Cardiac muscle cell (in vitro differentiated cells and primary cell): ENCODE measurements at places on chromosomes 6 and 20.

DNA sequence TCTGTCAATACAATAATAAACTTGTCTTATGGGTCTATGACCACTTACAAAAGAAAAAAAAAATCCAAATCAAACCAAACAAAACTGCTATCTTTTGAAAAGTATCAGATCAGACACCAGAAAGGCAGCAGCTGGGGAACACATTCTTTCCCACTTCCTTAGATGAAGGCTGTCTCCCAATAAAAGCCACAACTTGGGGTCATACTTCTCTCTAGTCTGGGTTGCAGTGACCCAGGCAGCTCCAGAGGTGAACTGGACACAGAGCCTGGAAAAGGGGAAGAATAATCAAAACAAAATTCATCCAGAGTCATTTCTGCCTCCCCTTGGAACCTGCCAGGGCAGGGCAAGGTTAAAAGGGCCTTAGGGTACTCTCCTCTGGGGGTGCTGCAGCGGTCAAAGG, 19.1 kb downstream of the ATXN1 start:
- no peak for DNase-seq

DNA sequence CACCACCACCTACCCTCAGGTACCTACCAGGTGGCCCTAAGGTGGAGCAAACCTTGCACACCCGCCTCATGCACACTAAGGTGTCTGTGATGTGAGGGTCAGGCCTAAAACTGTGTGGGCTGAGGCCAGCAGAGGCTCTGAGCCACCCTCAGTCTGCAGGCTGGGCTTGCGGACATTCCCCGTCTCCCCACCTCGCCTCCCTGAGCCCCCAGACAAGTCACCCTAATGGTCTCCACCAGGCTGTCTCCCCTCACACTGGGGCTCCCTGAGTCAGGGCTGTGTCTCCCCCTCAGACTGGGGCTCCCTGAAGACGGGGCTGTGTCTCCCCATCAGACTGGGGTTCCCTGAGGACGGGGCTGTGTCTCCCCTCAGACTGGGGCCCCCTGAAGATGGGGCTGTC, 12.5 kb downstream of the PRPH2 start:
- DNase-seq = no peak

GRCh38 chr20:51622004-51622874, 79.7 kb upstream of the NFATC2 start:
- DNase-seq = no peak

GRCh38 chr20:63091901-63092659, 85.3 kb upstream of the BHLHE23 start:
- DNase-seq = no peak

DNA sequence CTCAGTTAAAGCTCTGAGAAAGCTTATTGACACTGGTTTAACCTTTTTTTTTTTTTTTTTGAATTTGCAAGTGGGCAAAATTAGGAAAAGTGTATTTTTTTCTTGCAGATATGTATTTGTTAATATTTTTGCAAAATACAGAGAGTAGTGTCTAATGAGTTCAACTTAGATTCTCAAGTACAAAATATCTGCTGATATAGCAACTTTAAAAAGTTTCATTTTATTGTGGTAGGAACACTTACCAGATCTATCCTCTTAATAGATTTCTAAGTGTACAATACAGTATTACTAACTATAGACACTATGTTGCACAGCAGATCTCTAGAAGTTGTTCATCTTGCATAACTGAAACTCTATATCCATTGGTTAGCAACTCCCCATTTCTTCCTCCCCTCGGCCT, 30.9 kb upstream of the HDDC2 start:
- no peak for DNase-seq

- no peak for DNase-seq
Observed at GRCh38 chr6:24391208-24391607, 11.5 kb upstream of the MRS2 start.

GRCh38 chr6:36615018-36615761, 21.0 kb downstream of the SRSF3 start:
- peak; percentile 82 for DNase-seq

DNA sequence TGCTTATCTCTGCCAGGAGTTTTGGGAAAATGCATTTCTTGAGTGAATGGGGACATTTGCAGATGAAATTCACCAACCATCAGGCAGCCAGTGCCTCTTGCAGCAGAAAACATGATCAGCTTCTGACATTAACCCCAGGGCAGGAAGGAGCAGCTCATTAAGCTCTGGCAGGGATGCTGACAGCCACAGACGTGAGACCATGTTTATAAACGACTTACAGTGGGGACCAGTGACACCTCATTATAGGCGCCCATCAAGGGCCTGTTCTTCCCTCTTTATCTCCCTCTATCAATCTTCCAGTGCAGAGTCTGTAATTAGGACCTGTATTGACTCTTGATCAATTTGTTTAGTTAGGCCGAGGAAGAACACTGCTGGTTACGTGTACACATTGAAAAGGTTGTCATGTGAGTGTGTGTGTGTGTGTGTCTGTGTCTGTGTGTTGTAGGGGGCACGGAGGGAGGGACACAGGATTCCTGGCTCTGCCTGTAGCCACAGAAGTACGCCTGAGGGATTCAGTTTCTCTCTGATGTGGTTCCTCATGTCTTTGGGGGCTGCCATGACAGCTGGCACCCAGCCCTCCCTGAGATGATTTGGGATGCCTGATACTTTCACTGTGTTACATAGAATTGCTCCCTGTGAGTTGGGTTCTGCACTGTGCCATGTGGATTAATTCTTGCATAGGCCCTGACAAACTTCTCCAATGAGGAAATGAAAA, 428.4 kb upstream of the CHD6 start:
- DNase-seq = no peak

DNA sequence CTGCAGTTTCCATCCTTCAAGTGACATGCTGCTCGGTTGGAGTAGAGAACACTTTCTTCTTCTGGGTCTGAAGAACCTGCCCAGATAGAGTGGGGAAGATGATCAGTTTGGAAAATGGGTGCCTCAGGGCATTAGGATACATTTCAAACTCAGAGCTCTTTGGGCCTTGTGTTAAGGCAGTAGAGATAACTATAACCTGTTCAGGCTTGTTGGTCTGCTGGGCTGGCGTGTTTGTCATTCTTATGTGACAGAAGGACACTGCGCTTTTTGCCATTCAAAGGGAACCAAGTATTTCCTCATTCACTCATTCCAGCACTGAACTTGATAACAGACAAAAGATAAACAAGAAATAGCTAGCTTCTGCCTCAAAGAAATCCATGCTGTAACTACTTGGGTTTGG, 3.8 kb downstream of the TOMM34 start:
- no peak for DNase-seq

DNA sequence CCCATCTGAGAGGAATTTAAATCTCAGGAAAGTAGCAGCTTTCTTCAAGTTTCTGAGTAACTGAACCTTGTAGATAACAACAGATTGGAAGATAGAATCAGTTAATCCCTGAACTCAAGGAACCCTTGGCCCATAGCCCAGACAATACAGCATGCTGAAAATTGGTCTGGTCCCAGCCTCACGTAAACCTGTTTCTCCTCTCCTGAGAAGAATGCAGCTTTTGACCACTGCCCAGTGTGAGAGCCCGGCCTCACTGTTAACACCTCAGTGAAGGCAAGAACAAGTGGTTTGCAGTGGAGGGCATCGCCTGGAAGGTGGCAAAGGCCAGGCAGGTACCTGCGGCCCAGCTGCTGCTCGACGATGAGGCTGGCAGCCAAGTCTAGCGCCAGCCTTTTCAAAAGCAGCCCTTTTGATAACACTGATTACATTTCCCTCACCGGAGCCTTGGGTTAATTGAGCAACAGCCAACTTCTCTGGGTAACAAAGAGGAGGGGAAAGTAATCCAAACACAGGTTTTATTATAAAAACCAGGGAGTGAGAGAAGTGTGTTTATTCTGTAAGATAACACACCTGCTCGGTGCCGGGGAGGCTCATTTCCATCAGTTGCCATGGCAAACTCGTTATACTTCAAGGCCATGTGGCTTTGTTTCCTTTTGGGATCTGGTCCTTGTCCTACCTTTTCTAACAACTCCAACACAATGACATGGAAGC, 54.0 kb downstream of the TRAF3IP2 start:
- DNase-seq = peak; percentile 44

DNA sequence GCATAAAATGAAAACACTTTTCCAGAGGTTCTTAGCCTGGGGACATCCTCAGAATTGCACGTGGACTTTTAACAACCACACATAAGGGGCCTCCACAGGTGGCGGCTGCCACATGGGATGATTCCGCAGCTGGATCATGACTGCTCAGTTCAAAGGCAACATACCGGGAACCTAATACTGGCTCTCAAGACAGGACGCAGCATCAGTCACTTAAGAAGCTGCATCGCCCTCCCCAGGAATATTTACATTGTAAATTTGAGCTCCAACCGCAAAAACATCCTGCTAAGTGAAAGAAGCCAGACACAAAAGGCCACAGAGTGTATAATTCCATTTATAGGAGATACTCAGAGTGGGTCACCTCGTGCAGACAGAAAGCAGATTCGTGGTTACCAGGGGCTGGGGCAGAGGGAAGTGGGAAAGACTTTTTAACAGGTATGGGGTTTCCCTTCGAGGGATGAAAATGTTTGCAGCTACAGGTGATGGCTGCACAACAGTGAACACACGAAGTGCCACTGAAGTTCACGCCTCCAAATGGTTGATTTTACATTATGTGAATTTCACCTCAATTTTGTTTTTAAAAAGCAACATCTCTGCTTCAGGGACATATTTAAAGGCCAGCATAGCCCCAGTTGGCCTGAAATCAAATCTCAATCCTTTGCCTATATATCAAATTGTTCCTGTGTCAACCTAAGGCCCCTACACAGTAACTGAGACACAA, 141.5 kb downstream of the BMP7 start:
- DNase-seq = no peak

GRCh38 chr6:446418-447366, 55.1 kb downstream of the IRF4 start:
- DNase-seq = no peak

- DNase-seq = peak; percentile 77
Observed at GRCh38 chr6:79810185-79810705, 137.1 kb downstream of the ELOVL4 start.

DNA sequence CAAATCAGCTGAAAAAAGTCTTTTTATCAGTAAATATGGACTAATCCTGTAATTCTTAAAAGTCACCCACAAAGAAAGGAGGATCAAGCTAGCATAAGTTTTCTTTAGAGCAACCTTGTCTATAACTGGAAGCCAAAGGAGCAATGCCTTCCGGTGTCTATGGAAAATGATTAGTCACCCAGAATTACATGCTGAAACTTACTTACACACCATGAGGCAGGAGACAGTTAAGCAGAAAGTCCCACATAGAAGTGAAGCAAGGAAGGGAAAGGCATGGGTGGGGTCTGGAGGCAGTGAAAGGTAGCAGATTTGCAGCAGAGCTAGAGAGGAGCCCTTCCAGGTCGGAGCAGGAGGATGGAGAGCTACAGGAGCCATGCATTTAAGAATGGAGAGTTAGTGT, 153.7 kb upstream of the RIPOR2 start:
- DNase-seq = no peak

GRCh38 chr6:166803471-166803870, 152.9 kb downstream of the RNASET2 start:
- DNase-seq = no peak

- DNase-seq = no peak
Observed at GRCh38 chr20:39376788-39377187, 414.6 kb downstream of the DHX35 start.

- no peak for DNase-seq
Observed at GRCh38 chr20:60586269-60587050, 628.2 kb downstream of the CDH26 start.

- no peak for DNase-seq
Observed at GRCh38 chr6:87724983-87725811, 23.2 kb upstream of the AKIRIN2 start.

DNA sequence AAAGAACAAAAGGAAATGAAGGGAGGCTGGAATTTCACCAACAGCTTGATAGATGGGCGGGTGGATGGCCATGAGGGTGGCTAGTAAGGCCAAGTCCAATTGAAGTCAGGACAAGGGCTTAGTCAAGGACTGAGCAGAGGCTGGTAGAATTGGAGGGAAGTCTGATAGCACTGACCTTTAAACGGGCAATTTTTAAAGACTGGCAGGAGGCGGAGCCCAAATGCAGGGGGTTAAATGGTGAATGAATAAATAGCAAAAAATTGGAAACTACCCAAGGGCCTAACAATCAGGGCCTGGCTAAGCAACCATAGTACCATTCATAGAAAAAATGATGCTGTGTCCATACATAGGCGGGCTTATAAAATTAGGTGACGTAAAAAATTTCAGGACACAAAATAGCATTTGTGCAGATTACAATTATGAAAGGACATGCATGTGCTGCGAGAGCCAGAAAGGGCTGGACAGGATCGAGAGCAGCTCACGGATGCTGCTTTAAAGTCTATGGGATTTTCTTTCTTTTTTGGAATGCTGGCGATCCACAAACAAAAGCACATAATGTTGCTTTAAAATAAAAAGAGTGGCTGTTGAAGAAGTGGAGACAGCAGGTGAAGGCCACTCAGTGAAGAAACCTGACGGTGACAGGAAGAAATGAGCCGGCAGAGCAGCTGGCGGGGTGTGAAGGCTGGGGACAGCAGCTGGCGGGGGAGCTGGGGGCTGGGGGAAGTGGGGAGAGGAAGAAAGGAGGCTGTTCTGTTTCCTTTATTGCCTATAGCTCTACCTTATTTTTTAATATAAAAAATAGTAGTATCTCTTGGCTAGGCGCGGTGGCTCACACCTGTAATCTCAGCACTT, 42.8 kb upstream of the TAF8 start:
- DNase-seq = no peak

- DNase-seq = no peak
Observed at GRCh38 chr6:26092443-26092842, 5.2 kb downstream of the HFE start.

- no peak for DNase-seq
Observed at GRCh38 chr6:56771189-56771588, 128.5 kb upstream of the DST start.

DNA sequence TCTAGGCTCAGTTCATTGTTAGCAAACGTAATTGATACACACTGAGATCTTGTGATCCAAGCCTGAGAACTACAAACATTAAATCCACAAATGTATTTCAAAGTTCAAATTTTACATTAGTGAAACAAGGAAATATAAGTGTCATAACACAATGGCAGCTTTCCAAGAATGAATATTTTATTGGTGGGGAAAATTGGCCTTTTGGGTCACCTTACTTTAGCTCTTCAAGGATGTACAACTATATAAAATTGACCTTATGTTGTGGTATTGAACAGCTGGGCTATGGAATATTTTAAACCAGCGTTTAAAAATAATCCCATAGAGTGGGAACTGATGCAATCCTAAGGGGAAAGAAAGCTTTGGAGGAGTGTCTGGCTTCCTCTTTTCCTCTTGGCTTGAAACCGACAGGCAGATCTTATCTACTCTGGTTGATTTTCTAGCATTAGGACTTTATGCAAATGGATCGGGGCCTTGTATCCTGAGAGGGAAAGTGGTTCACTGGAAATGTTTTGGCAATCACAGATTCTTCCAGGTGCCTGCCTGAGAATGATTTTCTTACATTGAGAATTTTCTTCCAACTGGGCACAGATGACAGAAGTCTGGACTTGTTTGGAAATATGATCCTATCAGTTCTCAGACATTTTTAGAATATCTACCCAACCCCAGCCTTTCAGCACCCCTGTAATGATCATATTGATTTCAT, 184.8 kb upstream of the ECI2 start:
- DNase-seq = no peak

- DNase-seq = no peak
Observed at GRCh38 chr6:38149531-38149930, 330.0 kb downstream of the ZFAND3 start.

- DNase-seq = peak; percentile 67
Observed at GRCh38 chr6:25202504-25202903, 76.7 kb upstream of the CARMIL1 start.

GRCh38 chr6:35160642-35161041, 19.5 kb upstream of the TCP11 start:
- DNase-seq = no peak
